ENCODE measurements at places on chromosomes 16 and 17. TPM values are rescaled to one million over a fixed set of nuclear protein-coding genes. Genes with fewer than 3 reads are reported as not detected.

- no peak for DNase-seq
Observed at GRCh38 chr17:39714234-39714633, 14.4 kb downstream of the ERBB2 start.

The SKAP1 gene
- total RNA-seq, result 92.0 TPM

The ACAP1 gene
- total RNA-seq, result 575 TPM

GRCh38 chr17:56148333-56148732 lies 4.9 kb upstream of the ANKFN1 start:
- no peak for DNase-seq
